Mucosa of descending colon (tissue), 3 donors: ENCODE measurements at places on chromosomes 11 and 22.
A peak's percentile ranks its signal among the peaks of the same experiment; 100 is the strongest.

DNA sequence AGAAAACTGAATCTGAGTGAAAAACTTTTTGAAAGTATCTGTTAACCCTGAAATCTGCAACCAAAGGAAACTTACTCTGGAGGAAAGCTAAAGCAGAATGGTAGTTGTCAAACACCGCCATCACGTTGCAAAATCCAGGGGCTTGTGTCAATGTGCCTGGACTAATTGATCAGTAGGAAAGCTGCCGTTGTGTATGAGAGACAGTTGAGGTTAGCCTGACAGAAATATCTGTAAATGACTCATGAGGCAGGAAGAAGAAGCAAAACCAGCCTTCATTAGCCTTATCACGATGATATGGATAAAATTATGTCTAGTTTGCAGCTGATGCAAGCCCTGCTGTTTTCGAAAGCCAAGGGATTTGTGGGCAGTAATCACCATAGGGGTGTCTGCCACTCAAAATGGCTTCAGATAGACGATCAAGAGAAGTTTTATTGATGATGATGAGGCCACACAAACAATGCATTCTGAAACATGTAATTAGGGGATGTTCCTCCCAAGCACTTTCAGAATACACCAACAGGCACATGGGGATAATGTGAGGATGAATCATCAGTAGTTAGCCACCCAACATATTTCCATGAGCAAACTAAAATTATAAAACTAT, 8.9 kb downstream of the SCGB1A1 start:
- DNase-seq: no peak

GRCh38 chr11:81449588-81450156, 1284.0 kb downstream of the FAM181B start:
- no peak for DNase-seq

DNA sequence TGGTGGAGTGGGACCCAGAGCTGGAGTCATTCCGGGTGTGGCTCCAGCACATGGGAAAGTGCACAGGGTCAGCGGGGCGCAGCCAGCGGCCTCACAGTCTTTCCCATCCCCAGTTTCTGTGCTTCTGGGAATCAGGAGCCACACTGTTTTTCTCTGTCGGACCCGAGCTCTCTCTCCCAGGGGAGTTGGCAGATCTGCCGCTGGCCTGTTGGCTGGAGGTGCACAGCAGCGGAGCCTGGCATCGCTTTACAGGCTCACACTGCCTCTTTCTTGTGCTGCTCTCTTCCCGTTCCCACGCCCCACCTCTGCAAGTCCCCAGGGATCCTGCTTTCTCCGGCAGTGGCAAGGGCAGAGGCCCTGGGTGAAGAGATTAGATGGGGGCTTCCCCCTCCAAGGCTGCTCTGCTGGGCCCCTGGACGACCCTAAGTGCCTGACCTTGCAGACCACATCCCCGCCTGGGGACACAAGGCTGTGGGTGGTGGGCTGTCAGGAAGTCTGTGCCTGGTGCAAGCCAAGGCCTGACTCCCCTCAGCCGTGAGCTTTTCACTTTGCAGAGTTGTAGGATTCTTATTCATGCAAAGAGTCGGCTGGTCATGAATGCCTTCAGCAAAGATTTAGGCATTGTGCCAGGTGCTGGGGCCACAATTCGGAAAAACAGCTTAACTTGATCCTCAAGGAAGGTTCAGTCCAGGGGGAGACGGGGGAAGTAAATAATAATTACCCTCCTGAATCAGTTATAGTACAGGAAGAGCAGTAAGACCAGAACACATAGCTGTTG, 116.3 kb downstream of the TIMP3 start:
- no peak for DNase-seq

DNA sequence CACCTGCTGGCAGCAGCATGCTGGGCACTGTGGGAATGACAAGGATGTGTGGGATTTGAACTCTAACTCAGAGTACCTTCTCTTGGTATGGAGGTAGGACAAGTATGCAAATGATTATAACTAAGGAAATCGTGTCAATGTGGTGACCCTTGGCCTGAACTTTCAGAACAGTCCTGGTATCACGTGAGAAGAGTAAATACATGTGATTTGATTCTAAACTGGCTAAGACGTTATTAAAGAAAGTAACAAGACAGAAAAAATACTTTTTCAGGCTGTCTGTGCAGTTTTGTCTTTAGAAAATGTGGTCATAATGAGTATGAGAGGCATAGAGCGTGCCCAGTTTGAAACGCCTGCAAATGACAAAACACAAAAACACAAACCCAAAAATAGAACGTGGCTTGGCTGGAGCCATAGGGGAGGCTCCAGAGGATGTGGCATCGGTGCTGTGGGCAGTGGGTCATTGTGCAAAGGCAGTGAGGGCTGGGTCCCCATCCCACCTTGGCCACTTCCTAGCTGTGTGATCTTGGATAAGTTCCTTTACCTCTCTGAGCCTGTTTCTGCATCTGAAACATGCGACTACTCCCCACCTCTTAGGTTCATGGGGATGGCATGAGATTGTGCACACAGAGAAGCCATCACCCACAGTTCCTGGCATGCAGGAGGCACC, 18.4 kb upstream of the IL2RB start:
- no peak for DNase-seq

DNA sequence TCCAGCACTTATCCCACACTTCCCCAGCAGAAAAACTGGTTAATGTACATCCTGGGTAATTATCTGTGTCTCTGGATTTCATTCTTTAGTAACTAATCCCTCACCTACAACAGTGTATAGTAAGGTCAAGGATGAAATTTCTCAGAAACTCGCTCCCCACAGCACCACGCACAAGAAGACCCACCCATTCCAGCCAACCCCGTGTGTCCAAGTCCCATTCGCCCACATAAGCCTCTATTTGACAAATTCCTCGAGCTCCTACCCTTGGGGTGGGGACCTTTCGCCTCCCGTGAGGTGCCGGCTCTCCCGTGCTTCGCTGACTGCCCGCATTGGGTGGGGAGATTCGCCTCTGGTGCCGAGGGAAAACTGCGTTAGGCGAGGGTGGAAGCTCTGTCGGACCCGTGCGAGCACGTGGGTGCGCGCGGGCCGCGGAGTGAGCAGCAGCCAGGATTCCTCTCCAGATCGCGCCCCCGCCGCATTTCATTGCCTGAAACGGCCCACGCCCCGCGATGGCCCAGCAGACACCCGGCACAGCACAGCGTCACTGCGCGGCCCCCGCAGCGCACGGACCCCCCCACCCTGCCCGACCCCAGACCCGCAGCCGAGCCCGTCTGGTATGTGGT, 866 bp downstream of the EXPH5 start:
- DNase-seq: peak; percentile 57

DNA sequence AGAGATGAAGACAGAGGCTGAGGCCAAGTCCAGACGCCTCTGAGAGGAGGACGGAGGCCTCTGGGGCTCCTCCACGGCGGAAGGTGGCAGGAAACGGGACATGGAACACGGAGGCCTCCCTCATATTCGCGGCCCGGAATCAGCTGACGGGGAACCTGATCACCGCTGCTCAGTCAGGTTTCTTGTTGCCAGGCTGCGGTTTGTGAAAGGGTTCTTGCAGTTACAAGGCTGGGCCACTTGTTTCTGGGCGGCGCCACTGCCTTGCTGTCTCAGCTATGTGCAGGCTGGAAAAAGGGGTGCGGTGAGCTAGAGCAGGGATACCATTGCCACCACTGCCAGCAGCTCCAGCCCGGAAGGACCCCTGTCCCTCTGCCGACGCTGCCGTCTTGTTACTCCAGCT, 10.0 kb upstream of the MMP1 start:
- no peak for DNase-seq

DNA sequence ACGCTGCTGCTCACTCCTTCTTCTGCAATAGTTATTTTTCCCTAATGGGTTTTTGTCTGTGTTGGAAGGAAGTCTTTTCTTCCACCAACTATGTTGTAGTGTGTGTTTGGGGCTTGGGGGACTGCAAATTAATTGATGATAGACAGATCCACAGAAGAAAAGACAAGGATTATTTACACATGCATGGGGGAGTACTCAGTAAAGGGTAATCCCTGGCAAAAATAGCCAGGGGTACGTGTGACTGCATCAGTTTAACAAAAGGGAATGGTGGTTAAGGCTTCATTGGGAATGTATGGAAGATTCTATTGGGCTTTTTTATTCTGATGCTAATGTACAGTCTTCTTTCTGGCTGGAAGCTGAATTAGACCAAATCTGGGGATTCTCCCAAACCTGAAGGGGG, 20.2 kb upstream of the FEZ1 start:
- DNase-seq: no peak

GRCh38 chr11:128804481-128804880, 62.6 kb downstream of the KCNJ1 start:
- no peak for DNase-seq

GRCh38 chr11:62614275-62614674, 1.2 kb downstream of the ROM1 start:
- no peak for DNase-seq

DNA sequence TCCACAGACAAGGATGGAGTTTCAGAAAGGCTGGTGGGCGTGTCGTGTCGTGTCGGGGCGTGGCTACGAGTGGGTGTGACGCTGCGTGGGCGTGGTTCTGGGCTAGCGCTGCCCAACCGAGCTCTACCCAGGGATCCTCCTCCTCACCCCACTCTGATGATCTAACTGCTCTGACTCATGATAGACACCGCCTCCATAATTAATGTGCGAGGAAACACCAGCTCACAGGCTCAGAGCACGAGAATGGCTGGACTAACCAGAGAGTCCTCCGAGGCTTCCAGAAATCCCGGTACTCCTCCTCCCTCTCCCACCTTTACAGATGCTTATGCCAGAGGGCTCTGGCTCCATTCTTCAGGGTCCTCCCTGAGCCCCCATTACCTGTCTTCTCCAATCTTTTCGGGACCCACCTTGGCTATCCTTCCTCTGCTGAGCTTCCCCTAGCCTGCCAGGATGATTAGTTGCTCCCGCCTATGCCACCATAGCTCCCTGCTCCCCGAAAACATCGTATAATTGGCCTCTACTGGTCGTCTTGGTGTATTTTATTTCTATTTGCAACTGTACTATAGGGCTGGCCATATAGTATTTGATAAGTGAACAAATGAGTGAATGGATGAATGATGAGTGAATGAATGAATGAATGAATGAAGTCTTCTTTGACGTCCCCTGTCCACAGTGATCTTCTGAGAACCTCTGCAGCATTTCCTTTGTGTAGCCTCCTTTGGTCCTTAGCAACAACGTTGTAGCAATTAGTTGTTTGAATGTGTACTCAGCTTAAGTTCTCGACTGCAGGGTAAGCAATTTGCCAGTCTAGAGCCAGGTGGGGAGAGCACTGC, 21.7 kb downstream of the TMPRSS13 start:
- DNase-seq: peak; percentile 91

DNA sequence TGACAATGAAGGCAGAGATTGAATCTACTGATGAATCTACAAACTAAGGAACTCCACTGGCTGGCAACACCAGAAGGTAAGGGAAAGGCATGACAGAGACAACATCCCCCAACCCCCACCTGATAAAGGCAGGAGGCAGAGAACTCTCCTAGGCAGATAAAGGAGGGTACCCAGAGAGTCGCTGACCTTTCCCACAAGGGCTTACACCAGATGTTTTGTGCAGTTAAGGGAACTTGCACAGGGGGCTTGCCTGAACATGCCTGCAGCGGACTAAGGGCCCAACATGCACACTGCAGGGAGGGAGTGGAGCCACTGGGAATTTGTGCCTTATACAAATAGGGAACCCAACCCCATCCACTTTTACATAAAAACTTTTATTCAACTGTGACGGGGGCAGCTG, 1996.9 kb upstream of the RAG2 start:
- no peak for DNase-seq

GRCh38 chr11:697811-698311, 2.2 kb downstream of the TMEM80 start:
- no peak for DNase-seq

GRCh38 chr11:100970283-100971164, 159.1 kb downstream of the PGR start:
- DNase-seq: no peak

DNA sequence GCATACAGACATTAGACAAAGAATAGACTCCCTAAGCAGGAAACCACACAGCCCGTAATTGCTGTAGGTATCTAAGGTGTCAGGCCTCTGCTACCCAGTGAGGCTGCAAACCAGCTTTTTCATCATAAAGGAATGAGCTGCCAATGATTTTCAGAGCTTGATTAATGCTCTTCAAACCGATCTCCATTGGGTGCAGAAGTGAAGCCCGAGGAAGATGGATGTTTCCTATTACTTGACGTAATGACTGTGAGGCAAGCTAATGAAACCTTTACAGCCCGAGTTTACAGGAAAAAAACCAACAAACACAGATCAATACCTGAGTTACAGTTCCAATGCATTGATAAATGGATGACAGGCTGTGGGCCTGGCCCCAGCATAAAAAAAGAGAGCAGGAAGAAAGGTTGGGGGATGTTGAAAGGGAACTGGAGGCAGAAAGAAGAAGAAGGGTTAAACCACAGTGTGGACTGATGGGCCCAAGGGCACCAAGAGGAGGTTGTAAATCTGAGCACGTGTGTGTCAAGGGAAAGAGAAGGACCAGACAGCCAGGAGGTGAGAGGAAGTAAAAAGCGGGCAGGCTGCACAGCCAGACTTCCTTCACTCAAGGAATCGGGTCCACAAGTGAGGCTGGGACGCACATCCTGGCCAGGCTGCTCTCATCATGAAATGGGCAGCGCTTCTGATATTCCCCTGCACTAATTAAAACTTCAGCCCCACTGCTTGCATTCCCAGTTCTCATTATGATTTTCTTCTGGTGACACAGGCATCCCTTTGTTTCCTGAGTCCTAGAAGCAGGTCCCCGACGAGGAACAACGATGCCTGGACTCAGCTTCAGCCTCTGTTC, 70.6 kb upstream of the NTM start:
- no peak for DNase-seq

- DNase-seq: no peak
These were observed 9.4 kb downstream of the LHFPL7 start for GRCh38 chr22:24937114-24937513.

DNA sequence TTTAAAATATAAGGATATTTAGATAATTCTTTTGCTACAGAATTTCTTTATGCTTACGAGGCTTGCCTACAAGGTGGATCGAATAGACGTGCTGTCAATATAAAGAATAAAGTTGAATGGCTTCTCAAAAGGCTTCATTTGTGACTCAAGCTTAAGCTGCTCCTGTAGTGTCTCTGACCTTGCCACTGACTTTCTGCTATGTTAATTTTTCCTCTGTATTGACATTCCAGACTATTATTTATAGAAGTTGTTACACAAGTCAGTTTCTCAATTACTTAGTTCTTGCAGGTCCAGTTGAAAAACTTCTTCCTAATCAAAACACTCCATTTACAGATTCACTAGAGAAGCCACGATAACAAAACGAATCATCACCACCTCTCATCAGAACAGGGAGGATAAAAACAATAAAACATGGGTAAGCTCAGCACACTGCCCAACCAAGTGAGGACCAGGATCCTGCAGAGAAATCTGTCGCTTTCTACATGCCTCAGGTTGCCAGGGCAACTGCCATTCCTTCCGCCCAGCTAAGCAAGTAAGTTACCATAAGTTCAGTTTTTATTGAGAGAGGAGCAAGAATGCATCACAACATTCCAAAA, 39.0 kb upstream of the CHKA start:
- DNase-seq: no peak
